ENCODE measurements at places on chromosomes 4 and X.

- no peak for DNase-seq
Observed at GRCh38 chrX:115065304-115065703, 47.9 kb upstream of the IL13RA2 start.

GRCh38 chr4:114509340-114509739 is 89.3 kb upstream of the UGT8 start:
- no peak for DNase-seq

DNA sequence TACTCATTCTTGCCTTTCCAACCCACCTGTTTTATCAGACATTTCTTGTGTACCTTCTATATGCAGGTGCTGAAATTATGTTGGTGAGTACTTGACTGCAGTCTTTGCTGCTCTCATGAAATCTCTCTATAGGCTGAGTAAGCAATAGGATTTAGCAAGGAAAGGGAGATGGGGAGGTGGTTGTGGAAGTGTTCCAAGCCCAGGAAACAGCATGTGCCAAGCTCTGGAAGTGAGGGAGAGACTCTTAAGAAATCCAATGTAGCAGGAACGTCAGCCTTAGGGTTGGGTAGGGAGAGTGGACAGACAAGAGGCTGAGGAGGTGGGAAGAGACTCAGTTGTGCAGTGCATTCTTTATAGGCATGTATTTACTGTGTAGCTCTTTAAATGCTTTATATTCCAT is 5.6 kb downstream of the SEPTIN11 start:
- DNase-seq = no peak

GRCh38 chrX:66022632-66023384 is 17.1 kb downstream of the VSIG4 start:
- DNase-seq = no peak

GRCh38 chrX:87105131-87105530 is 412.5 kb upstream of the KLHL4 start:
- no peak for DNase-seq

DNA sequence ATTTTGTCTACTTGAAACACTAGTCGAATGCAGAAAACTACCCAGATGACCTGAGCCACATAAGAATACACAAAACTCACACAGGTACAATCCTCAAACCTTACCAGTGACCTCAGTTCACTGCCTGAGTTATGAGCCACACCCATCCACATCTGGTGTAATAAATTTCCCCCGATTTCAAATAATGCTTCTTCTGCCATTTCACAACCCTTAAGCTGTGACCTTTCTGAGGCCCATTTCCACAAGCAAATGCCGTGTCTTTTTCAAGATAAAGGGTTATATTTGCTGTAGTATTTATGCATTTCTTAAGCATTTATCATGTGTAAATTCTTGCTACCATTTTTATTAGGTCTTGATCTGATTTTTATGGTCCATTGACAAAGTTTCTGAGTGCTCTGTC is 1.8 kb upstream of the ARHGEF38 start:
- no peak for DNase-seq

- no peak for DNase-seq
Observed at GRCh38 chr4:144374065-144374464, 233.5 kb upstream of the GYPA start.
